ENCODE measurements at places on chromosomes 16 and 17.
A peak's percentile ranks its signal among the peaks of the same experiment; 100 is the strongest.

- no peak for DNase-seq
These were observed 81.4 kb upstream of the ELAC2 start for GRCh38 chr17:13099089-13099735.

DNA sequence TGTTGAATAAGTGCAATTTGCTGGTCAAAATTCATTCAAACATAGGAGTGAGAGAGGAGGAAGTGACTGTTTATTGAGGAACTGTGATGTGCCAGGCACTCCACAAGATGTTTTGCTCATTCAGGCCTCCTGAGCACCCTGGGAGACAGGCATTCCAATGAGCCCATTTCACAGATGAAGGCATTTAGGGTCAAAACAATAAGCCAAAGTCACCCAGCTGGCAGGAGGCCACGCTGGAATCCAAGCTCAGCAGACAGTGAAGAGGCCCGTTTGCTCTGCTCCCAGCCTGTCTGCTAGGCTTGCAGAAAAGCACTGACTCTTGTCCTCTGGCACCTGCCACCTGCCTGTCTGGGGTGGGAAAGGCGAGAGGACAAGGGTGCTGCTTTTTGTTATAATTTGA lies 10.1 kb upstream of the SLC25A39 start:
- DNase-seq, result no peak

DNA sequence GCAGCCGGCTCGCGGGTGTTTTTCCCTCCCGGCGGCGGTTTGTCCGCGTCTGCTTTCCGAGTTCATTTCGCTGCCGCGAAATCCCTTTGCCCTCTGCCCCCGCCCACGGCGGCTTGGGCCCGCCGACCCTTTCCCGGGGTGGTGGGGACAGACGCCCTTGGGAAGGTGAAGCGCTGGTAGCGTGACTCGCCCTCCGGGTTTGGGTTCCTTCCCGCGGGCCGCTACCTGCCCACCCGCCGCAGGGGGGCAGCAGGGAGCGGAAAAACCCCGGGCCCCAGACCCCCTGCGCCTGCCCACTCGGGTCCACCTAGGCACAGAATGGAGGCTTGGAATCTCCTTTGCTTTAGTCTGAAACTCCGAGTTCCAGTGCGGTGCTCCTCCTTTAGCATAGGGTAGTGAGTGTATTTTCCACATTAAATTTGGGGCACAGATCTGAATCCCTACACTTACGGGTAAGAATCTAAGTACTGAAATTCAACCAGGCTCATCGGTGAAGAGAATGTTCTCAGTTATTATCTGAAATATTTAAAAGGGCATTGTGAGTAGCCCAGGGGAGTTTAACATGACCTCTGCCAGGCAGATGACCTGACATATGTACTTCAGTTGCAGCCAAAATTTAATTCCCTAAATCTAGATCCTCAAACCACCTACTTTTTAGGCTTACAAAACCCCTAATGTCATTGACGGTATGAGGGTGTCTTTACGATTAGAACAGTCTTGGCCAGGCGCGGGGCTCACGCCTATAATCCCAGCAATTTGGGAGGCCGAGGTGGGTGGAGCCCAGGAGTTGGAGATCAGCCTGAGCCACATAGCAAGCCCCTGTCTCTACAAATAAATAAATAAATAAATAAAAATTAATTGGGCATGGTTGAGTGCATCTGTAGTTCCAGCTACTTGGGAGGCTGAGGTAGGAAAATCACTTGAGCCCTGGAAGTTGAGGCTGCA lies 1.0 kb downstream of the NME2 start:
- peak; percentile 50 for DNase-seq

DNA sequence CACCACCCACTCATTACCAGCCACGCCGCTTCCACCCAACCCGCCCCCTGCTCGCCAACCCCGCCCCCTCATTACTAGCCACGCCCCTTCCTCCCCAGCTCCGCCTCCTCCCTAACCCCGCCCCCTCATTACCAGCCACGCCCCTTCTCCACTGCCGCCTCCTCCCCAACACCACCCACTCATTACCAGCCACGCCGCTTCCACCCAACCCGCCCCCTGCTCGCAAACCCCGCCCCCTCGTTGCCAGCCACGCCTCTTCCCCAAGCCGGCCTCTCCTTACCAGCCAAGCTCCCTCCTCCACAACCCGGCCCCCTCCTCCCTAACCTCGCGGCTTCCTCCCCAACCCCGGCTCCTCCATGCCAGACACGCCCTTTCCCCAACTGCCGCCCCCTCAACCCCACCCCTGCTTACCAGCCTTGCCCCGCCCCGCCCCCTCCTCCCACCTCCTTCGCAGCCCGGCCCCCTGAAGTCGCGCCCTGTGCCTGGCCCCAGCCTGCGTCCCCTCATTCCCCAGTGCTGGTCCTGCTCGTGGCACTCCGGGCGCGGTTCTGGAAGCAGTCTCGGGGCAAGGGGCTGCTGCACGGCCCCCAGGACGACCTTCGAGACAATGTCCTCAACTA lies 7.3 kb downstream of the SLC22A31 start:
- DNase-seq, result peak; percentile 71

DNA sequence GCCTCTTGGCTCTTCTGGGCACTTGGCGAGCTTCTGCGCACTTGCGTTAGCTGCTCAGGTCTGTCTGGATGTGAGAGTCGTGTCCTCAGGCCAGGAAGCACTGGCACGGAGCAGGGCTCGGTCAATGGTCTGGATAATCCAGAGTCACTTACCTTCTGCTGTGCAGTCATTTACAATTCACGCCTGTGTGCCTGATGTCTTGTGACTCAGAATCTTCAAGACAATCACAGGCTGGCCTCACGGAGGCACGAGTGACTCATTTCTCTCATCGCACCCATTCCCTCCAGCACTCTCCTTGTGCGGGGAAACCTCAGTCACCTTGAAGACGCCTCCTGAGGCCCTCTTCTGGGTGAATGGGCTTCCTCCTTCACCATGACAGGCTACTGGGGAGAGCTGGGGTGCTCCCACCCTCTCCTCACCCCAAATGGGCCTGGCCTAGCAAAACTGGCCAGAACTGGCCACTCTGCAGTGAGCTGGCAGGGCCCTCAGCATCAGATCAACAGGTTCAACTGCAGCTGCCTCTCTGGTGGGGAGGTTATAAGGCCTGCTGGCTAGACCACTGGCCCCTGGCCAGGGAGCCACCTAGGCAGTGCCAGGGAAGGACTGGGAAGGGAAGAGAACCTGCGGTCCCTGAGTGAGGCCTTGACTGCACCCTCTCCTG lies 1.9 kb upstream of the CAPN15 start:
- DNase-seq, result no peak

GRCh38 chr17:41581366-41582060 lies 5.2 kb downstream of the KRT14 start:
- DNase-seq, result no peak

GRCh38 chr17:38697061-38697820 lies 7.8 kb upstream of the MLLT6 start:
- no peak for DNase-seq

DNA sequence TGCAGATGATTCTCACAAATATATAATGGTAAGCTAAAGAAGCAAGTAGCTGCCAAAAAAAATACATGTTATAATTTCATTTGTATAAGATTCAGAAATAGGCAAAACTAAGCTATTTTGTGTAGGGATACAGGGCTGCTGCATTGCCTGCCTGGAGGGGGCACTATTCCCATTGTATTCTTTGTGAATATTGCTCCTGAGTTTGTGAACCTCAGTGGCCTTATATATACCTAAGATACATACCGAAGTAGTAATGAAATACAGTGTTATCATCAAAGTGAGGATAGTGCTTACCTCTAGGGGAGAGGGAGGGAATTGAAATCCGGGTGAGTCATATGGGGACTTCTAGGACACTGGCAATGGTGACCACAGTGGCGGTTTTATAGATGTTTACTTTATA lies 53.5 kb downstream of the C17orf58 start:
- DNase-seq, result no peak

DNA sequence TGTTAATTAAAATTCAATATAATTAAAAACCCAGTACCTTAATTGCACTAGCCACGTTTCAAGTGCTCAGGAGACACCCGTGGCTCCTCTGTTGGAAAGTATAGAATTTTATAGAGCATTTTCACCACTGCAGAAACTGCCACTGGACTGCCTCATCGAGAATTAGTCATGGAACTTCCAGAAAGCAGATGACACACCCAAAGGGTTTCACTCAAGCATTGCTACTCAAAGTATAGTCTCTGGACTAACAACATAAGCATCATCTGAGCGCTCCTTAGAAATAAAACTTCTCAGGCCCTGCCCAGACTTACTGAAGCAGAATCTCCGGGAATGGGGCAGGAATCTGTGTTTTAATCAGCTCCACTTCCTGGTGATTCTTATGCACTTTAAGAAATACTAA lies 63.5 kb upstream of the GPR139 start:
- DNase-seq, result no peak

DNA sequence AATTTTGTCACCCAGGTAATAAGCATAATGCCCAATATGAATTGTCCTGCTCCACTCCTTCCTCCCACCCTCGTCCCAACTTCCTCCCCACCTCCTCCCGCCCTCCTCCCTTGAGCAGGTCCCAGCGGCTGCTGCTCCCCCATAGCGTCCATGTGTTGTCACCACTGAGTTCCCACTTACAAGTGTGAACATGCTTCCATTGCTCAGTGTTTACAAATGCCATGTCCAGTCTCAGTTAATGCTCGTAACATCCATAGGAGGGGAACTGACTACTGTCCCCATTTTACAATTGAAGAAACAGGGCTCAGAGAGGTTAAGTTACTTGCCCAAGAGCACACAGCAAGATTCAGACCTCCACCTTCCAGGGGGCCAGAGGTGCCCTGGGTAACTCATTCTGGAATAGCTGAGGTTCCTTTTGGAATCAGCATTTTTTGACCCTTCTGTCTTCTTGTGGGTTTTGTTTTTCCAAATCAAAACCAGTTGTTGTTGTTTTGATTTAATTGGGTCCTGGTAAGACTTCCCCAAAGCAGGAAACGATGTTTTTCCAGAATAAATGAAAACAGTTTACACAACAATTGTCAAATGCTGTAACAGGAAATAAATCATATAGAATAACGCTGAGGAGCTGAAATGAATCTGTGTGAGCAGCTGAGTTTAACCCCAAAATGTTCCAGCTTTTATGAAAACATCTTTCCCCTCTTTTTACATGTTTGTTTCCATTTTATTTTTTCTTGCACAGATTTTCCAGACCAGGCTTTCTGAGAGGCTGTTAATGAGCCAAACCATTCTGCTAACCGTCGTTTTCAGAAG lies 73.9 kb downstream of the ZDHHC7 start:
- no peak for DNase-seq

- no peak for DNase-seq
These were observed 4.8 kb downstream of the LIMD2 start for GRCh38 chr17:63694950-63695773.

DNA sequence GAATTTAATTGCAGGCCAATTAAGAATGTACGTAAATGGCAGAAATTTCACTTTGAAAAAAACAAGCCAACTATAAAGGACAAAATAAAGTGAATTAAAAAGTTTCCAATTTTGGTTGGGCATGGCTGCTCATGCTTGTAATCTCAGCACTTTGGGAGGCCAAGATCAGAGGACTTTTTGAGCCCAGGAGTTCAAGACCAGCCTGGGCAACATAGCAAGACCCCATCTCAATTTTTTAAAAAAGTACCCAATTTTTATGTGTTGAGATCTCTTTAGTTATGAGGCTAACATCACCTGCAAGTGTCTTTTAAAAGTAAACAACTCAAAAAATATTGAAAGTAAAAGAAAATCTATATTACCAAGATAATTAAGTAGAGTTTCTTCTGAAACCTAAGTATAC lies 25.9 kb downstream of the GNA13 start:
- no peak for DNase-seq

DNA sequence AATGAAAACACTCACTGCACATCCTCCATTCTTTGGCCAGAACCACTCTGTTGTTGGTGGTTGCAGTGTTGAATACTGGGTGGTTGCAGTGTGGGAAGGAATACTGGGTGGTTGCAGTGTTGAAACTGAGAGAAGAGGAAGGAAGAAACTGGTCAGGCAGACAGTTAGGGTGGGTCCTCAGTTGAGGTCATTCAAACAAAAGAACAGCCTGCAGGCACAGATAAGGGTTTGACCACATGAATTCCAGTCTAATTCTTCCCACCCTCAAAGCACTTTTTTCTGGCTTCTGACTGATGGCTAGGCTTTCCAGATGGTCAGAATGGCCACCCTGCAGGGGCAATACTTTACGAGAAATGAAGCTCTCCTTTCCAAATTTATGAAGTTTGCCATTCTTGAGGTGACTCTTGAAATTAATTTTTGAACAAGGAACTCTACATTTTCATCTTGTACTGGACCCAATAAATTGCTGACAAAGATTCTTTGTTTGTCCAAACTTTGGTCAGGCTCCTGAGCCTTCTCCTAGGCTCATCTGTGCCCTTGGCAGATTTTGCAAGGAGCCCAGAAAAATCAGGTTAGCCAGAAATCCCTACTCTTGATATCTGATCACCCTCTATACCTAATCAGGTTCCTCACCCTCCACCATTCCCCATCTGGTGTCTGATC lies 596.6 kb upstream of the CDH5 start:
- DNase-seq, result no peak

GRCh38 chr16:46974352-46974751 lies 878 bp upstream of the DNAJA2 start:
- DNase-seq, result no peak

DNA sequence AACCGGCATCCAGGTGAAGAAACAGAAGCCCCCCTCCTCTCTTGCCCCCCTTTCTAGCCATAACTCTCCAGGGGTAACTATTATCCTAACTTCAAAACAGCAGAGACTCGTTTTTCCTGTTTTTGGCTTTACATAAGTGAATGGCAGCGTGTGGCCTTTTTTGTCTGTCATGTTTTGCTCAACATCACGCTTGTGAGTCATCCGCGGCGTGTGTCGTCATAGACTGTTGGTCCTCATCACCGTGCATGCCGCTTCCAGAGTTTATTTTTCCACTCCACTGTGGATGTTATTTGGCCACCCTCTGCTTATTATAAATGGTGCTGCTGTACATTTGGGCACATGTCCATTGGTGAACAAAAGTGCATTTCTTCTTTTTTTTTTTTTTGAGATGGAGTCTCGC lies 52.6 kb downstream of the ERN1 start:
- DNase-seq, result no peak

DNA sequence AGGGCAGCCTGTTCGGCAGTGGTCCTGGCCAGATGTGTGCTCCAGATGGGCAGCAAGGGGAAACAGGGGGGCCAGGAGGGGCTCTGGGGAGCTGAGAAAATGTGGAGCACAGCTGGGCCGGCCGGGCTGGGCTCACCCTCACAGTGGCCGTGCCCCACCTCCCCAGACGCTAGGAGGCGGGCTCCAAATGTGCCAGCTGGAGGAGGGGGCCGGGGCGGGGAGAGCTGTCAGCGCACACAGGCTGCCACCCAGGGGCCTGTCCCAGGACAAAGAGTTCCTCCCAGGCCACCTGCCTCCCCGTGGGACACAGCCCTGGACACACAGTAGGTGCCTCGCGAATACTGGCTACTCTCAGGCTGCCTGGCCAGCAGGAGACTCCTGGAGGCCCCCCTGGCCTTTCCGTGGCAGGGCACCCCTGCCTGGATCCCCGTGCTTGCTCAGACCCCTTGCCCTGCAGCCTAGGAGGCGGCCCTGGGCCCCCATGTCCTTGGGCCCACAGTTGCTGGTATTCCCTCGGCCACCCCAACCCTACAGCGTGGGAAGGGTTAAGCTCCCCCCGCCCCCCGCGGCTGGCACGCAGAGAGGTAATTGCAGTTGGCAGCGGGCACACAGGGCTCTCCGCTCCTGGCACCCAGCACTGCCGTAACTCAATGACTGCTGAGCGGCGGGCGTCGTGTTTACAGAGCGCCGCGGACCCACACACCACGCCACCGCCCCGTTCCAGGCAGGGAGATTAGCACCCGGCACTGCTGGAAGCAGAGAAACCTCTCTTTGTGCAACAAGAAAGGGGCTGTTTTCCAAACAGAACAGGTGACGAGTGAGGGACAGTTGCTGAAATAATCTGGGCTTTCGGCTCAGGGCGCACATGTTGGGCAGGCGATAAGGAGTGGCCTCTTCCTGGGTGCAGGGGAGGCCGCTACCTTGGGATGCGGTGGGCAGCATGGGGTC lies 32.2 kb downstream of the BAHCC1 start:
- DNase-seq, result no peak

GRCh38 chr16:35440875-35441274 lies 1981.5 kb downstream of the TP53TG3F start:
- no peak for DNase-seq
